Smooth muscle cell of trachea (primary cell): ENCODE measurements at places on chromosomes 13 and 19. TPM values are rescaled to one million over a fixed set of nuclear protein-coding genes. Genes with fewer than 3 reads are reported as not detected.

The CTU1 gene
- total RNA-seq = 6.8 and 12.9 TPM in 2 replicates

The MOB3A gene
- total RNA-seq = 30.8 and 39.5 TPM in 2 replicates

The LGI4 gene
- 0.29 and 1.7 TPM in 2 replicates for total RNA-seq

The NXNL1 gene
- not detected in 2 replicates for total RNA-seq

The GNA15 gene
- under 0.01 and 0.17 TPM in 2 replicates for total RNA-seq

The IL12RB1 gene
- total RNA-seq = 0.15 and 0.33 TPM in 2 replicates

The ZNF560 gene
- 1.0 and 2.2 TPM in 2 replicates for total RNA-seq

The NLRP4 gene
- not detected in 2 replicates for total RNA-seq

The STOML3 gene
- total RNA-seq = not detected in 2 replicates

The TMEM255B gene
- total RNA-seq = 0.50 and 1.3 TPM in 2 replicates

The FGF21 gene
- total RNA-seq = not detected in 2 replicates

The NTF4 gene
- total RNA-seq = not detected in 2 replicates

The EDNRB gene
- total RNA-seq = 48.1 and 48.5 TPM in 2 replicates

The PSG7 gene
- total RNA-seq = 0.17 and 0.44 TPM in 2 replicates

The TRAPPC5 gene
- total RNA-seq = 55.4 and 125 TPM in 2 replicates

The ZNF724 gene
- 1.8 and 6.7 TPM in 2 replicates for total RNA-seq

The BORA gene
- 2.3 and 11.8 TPM in 2 replicates for total RNA-seq

The RFPL4A gene
- not detected in 2 replicates for total RNA-seq

The AP1M2 gene
- not detected in 2 replicates for total RNA-seq
